ENCODE measurements at places on chromosomes 13 and 19. TPM values are rescaled to one million over a fixed set of nuclear protein-coding genes. Genes with fewer than 3 reads are reported as not detected.

GRCh38 chr13:30410705-30411125 is 11.6 kb upstream of the UBE2L5 start:
- no peak for DNase-seq

DNA sequence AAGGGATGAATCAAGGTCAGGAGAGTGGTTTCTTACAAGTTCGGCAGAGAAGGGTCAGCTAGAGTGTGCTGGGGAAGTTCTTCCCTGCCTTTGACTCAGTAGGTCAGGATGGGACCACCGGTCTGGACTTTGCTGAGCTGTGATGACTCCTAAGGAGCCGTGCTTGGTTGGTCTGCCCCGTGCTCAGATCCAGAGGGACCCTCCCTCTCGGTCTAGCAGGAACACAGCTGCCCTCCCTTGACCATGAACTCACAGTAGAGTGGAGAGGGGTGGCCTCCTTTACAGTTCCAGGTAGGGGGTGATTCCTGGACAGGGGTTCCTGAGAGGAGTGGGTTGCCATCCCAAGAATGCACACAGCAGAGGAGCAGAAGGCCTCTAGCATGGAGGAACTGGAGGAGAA is 4.3 kb downstream of the RPS19 start:
- DNase-seq, result no peak

DNA sequence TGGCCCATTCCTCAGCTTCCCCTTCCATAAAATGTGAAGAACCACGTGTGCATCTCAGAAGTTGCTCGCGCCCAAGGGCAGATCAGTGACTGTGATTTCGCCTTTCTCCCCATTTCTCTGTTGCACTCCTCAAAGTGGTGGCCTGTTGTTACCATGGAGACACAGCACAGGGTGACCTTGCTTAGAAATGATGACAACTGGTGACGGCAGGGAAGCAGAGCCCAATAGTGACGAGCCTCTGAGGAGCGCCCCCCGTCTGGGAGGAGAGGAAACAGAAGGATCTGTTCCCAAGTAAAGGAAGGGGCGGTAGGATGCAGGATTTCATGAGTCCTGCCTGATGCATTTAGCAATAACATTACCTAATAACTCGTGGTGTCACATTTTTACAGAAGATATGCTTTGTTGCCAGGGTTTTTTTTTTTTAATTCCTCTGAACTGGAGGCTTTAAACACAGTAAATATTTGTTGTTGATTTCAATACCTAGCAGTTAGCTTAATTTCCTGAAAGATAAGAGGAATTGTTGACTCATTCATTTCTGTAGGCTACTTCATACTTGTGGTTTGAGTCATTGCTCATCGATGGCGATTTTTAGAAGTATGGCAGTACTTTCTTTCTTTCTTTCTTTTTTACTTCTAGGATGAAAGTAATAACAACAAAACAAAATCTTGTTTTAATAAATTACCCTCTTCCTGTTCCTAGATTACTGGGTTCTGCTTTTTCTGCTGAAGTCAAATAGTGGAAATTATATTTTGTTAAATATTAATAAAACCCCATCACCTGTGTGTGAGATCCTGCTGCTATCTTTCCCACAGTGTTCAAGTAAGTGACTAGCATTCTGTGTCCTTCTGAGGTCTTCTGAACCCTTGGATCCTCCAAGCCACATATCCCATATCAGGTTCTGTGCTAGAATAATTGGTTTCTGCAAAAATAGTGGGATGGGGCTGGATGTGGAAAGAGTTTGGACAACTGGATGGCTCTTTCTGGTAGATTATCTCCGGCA is 36.0 kb downstream of the MBNL2 start:
- DNase-seq, result peak; percentile 79

DNA sequence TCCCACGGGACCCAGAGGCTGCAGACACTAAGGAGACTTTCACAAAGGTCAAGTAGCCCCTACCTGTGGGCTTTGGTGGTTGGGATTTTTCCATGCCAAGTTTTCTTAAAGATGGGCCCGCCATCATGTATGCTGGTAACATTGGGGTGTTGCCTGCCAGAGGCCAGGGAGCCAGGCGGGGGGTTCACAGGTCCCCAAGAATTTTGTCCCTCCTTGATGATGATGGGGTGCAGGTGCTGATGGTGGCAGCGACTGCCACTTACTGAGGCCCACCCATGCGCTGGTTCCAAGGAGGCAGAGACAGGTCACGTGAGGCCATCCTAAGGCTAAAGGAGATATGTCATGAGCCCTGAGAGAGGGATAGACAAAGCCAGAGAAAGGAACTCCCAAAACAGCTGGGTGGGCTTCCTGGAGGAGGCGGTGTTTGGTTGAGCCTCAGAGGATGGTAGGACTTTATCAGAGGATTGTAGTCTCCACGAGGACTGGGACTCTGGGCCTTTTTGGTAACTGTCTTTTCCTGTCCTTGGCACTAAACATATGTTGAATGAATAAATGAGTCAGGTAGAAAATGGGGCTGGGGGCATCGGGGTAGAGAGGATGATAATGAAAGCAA is 14.4 kb downstream of the PLEKHF1 start:
- DNase-seq, result no peak

- peak; percentile 61 for DNase-seq
These were observed 546 bp upstream of the ZNF546 start for GRCh38 chr19:39996218-39996810.

Gene BRSK1
- total RNA-seq, result under 0.01 TPM

Measured in lung microvascular endothelial cell (primary cell).